ENCODE measurements at places on chromosomes 13 and 19.

- no peak for DNase-seq
Observed at GRCh38 chr13:109348519-109349258, 437.7 kb downstream of the IRS2 start.

DNA sequence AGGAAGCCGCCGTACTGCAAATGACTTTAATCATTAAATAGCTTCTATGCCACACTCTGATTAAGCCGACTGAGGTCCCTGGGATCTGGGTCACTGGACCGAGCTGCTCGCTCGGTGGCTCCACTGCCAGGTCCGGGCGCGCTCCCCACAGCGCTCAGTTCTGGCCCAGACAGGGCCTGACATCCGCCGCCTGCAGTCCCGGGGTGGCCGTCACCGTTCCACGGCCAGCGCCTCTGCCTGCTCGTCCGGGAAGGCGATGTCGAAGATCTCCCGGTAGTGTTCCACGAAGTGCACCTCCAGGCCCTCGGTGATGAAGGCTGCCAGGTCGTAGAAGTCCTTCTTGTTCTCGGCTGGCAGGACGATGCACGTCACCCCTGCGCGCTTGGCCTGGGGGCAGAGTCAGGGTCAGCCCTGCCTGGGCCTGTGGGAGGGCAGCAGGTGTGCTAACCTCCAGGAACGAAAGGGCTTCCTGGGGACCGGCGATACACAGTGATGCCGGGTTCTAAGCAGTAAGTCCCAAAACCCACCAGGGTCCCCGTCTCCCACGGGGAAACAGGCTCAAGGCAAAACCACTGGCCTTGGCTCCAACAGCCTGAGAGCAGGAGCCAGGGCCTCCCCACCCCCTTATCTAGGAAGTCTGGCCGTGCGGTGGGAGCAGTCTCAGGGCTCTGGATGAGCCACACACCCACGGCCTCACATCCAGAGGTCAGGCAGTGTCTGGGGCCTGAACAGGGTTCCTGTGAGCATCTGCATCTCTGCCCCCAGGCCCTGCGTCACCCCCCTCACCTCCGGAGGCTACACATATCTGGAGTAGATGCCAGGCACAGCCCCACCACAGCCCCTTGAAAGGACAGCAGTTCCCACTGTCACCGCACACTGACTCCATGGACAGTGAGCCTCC, 2.0 kb downstream of the RPL36 start:
- no peak for DNase-seq

GRCh38 chr13:28409648-28410047, 85.3 kb downstream of the FLT1 start:
- no peak for DNase-seq

GRCh38 chr13:97715763-97716162, 237.7 kb upstream of the IPO5 start:
- no peak for DNase-seq

DNA sequence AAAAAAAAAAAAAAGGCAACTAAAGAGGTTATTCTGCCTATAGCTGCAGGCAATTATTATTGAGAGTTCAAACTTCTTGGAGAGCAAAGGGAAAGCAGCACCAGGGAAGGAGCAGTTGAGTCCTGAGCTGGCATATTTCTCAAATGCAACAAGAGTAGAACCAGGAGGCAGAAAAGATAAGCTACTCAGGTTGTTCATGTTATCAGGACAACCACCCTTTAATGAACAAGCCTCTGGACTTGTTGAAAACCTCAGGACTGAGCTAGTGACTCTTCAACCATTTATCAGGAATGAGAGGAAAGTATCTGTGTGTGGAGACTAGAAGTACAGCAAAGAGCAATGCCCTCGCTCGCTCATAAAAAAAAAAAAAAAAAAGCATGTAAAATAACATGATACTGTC, 183.0 kb downstream of the KCTD12 start:
- no peak for DNase-seq

DNA sequence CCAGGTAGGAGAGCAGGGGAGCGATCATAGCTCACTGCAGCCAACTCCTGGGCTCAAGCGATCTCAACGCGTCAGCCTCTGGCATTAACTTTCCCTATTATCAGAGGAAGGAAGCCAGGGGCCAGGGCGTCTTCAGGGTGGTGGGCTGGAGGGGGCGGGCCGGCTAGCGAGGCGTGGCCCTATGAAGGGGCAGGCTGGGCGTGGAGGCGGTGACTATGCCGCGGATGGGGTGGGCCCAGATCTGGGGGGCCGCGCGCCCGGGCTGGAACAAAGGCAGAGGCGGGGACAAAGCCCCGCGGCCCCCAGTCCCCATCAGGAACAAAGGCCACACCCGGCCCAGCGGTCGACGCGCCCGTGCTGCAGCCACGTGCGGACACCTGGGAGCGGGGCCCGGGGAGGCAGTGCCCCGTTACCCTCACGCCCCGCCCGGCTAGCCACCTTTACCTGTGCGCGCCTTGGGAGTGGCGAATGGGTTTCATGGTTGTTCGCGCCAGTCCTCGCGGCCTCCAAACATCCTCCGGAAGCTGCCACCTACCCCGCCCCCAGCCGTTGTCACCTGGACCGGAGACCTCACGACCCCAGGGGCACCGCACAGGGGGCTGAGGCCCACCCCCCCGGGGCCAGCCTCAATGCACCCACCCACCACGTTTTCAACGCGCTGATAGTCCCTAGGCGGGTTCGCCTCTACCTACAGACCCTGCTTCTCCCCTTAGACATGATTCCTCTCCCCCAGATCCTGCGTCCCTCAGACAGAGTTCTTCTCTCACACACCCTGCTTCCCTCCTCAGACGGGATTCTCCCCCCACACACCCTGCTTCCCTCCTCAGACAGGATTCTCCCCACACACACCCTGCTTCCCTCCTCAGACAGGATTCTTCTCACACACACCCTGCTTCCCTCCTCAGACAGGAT, 5.4 kb upstream of the TRIM28 start:
- DNase-seq: no peak

DNA sequence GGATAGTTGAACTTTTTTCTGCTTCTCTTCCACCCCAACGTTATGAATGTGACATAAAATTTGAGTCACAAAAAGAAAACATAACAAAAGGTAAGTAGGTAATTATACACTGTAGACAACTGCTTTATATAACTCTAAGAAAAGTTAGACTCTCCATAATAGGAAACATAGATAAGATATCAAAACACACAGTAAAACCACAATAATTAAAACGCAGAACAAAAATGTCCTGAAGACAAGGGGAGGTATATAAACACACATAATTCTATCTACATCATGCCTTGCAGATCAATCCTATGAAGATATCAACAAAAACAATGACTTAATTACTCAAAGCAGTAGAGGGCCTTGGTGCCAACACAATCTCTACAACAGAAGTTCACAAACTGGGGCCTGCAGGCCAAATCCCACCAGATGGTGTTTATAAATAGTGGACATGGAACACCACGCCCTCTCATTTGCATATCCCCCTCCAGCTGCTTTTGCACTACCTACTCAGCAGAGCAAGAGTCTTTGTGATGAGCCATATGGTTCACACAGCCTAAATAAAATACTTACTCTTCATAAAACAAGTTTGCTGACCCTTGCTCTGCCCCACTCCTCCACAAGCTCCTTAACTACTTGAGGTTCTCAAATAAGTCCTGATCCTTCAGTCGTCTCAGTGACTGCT, 254.7 kb downstream of the KLF12 start:
- DNase-seq: no peak

DNA sequence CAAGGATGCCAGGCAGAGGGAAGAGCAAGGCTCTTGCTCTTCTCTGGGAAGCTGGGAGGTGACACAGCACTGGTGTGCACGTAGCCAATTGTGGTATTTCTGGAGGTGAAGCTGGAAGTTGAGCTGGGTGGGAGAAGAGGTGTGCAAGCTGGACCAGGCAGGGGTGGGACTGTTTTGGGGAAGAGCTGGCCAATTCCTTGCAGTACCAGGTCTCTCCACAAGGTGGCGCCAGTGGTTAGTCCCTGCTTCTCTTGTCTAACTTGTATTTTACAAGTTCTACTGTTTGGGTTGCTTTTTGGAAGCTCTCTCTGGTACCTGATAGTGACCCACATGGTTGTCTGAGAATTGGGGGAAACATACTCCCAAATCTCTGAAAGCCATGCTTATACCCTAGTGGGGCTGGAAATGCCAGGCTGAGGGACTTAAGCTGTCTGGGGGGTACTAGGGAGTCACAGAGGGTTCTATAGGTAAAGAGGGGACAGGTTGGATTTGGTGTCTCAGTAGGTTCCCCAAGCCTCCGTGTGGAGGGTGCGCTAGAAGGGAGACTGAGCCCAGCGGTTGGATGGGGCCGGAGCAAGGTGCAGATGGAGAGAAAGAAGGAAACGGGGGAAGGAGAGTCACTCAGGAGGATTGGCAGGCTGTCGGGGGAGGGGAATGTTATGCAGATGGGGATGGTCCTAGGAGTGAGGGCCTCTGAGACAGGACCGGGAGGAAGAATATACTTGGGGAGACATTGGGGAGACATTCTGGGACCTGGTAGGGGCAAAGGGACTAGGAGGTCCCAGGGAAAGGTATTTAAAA, 3.0 kb downstream of the HPN start:
- DNase-seq: no peak

- DNase-seq: no peak
Observed at GRCh38 chr13:39306639-39307589, 268.7 kb downstream of the NHLRC3 start.

DNA sequence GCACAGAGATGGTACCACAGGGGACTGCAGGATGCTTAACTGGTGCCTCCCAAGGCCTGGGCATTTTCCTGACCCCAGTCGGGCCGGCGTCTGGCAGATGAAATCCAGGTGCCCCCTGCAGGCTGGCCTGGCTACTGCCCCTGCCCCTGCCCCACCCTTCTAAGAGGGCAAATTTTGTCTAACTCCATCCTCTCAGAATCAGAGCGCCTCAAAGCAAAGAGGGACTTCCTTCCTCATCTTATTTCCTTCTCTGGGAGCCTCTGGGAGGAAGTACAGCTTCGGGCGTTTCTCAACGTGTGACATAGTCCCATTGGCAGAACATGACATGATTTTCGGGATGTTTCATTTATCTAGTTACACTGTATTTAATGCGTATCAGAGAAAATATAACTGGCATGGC, 2.7 kb downstream of the PRKACA start:
- DNase-seq: no peak

DNA sequence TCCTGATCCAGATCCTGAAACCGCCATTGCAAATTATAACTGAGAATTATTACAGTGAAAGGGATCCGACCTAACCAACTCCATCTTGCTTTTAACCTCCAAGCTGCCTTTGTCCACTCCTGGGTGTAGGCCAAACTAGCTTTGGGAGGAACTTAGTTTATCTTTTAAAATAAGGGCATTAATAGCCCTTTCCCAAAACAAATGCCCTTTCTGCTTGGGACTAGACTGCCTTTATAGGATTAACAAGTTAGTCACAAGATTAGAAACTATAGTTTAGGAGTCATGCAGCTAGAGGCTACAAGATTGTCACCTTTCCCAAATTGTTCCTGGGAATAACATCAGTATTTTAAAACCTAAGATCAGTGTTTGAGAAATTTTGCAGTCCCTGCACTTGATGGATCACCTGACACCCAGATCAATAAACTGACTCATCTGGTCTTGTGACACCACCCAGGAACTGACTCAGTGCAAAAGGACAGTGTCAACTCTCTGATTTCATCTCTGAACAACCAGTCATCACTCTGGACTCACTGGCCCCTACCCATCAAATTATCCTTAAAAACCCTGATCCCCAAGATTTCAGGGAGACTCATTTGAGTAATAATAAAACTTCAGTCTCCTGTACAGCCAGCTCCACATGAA, 4.1 kb upstream of the ZNF841 start:
- no peak for DNase-seq

DNA sequence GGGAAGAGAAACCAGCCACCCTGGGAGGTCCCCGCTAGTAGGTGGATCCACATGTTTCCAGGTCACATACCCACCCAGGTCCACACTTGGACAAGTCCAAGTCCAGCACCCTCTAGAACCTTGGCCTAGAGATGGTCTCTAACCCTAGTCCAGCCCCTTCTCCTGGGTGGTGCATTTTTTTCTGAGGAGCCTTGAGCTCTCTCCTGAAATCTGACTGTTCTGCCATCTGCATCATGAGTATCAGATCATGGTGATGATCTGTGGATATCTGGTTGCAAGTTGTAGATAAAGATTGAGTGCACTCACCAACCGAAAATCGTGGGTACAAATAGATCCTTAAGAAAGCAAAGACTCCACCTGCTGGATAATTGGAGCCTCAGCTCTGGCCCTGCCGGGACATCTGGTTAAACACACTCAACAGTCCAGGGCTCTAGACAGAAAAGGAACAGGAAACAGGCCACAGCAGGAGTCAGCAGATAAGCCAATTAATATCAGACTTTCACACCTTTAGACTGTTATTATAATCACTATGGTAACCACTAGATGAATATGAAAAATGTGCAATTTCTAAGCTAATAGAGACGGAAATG, 41.1 kb downstream of the GPR12 start:
- no peak for DNase-seq

DNA sequence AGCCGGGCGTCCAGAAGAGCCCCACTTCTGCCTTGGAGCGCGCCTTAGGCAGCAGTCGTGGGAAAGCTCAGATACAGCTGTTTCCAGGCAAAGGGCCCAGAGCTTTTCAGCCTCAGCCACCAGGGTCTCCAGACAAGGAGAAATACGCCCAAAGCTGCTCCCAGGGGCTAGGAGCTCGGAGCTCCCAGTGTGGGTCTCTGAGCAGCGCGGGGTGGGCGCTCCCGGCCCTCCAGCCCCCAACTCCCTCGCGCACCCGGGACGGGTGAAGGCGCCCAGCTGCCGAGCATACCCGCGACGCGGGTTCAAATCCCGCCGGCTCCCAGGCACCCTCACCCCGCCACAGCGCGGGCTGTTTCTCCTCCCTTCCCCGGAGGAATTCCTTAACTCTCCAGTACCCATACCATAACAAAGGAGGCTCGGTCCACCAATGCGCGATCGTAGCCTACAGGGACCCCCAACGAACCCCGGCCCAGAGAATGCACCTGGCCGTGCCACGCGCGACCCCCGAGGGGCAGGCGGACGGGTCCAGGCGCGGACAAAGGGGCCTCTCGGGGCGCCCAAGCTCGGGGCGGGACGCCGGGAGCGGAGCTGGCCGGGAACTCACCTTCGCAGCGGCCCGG, 507 bp downstream of the COL4A1 start:
- no peak for DNase-seq

- DNase-seq: no peak
Observed at GRCh38 chr19:51250786-51251467, at the start of gene SIGLECL1. Gene SIGLECL1, plus strand, starts transcription at chr19:51251080. Its CDS starts 12,993 bp downstream, at chr19:51264073.

- DNase-seq: no peak
Observed at GRCh38 chr13:72180253-72180952, 313.4 kb upstream of the DACH1 start.

- no peak for DNase-seq
Observed at GRCh38 chr19:676339-677105, at the start of gene FSTL3. Gene FSTL3, plus strand, starts transcription at chr19:676392. Its CDS starts 32 bp downstream, at chr19:676424.

GRCh38 chr19:18759304-18759994, 31.7 kb downstream of the COMP start:
- no peak for DNase-seq
